ENCODE measurements at places on chromosomes 5 and 9.

- DNase-seq: no peak
Observed at GRCh38 chr5:119840175-119840574, 210.8 kb downstream of the FAM170A start.

DNA sequence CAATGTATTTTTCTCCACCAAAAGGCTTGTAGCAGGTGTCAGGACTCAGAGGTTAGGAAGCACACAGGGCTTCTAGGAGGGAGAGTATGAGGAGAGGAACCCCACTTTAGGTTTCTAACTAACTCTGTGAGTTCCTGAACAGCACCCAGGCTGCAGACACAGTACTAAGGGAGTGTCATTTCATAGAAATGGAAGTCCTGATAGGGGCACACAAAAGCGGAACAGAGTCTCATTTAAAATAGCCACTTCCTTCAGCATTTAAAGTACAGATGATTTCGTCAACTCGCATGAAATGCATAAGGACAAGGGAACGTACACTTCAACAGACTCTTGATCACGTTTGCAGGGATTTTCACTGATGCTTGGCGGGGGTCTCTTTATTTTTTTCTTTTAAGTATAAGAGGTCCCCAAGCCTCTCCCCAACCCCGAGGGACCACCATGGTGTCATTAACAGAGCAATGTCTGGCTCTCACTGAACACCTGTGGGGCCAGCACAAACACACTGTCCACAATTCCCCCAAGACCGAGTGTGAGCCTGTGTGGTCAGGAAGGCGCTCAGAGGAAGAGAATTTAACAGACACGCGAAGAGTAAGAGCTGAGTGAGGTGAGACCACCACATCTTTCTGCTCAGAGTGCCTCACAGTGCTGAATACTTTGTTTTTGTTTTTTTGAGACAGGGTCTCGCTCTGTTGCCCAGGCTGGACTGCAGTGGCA, 82.3 kb downstream of the SECISBP2 start:
- DNase-seq: no peak

GRCh38 chr5:73907164-73907563, 281.2 kb downstream of the ARHGEF28 start:
- no peak for DNase-seq

DNA sequence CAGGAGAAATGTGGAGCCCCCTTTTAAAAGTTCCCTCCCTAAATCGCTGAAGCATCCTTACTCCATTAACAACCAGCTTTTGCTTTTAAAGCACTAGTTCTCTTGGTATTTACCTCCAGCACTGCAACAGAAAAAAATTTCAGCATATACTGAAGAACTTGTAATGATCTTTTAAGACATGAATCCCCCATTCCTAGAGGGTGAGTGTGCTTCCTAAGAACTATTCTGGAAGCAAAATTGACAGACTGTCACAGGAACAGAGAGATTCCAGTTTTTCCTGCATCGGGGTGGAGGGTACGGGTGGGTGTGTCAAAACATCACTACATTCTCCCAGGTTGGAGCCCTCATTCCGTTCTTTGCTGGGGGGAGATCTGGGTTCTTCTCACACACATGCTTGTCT, 151.9 kb downstream of the EBF1 start:
- no peak for DNase-seq

- no peak for DNase-seq
Observed at GRCh38 chr9:17970277-17970676, 391.4 kb downstream of the SH3GL2 start.

GRCh38 chr5:97142521-97143254, at the start of gene LIX1:
LIX1 (minus strand) TSS chr5:97142611; CDS start chr5:97142576, 35 bp downstream.
- DNase-seq: no peak

DNA sequence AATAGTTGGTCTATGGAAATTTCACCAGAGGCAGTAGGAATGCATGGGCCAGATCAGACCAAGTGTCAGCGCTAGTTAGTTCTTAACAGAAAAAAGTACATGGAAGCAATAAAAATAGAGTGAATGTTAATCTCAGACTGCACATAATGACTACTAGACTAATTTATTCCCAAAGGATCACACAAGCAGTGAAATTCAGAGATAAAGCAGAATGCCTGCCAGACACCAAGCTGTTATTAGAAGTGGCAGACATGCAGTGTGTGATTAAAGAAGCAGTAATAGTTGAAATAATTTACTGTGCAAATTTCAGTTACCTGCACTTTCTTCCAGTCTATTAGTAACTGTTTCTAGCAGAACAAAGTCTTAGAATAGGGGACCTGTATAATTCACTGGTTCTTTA, 1024.2 kb downstream of the CDH9 start:
- no peak for DNase-seq

GRCh38 chr5:69295088-69295754, 37.4 kb downstream of the CCDC125 start:
- peak; percentile 29 for DNase-seq

GRCh38 chr5:142484821-142485387, 160.1 kb upstream of the SPRY4 start:
- no peak for DNase-seq

DNA sequence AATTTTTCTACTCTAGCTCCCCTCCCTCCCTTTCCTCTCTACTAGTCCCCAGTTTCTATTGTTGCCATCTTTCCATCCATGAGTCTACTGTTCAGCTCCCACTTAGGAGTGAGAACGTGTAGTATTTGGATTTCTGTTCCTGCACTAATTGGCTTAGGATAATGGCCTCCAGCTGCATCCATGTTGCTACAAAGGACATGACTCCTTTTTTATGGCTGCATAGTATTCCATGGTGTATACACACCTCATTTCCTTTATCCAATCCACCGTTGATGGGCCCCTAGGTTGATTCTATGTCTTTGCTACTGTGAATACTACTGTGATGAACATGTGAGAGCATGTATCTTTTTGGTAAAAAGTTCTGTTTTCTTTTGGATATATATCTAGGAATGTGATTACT, 138.9 kb upstream of the MSX2 start:
- no peak for DNase-seq

DNA sequence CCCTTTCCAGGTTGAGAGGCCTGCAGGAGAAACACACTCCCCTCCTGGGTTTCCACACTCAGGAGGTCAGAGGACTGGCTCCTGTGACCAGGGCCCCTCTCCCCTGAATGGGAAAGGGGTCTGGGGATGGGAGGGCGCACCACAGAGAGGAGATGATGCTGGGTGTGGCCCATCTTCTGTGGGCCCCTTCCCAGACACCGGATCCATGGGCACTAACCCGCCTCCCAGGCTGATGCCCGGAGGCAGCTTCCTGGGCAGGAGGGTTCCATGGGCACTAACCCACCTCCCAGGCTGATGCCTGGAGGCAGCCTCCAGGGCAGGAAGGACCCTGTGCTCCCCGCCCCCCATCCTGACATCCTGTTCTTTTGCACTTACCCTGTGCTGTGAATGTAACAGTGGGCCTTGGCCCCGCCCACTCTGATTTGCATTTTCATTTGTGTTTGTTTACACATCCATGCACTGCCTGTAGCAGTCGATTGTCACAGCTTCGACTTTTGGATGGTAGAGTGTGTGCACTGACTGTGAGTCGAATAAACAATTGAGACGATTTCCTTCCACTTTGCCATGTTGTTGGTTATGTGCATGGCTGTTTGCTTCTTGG, 9.3 kb upstream of the DOLPP1 start:
- no peak for DNase-seq

- no peak for DNase-seq
Observed at GRCh38 chr9:105114964-105115728, 129.3 kb upstream of the SLC44A1 start.

GRCh38 chr5:45411971-45412612, 284.1 kb downstream of the HCN1 start:
- no peak for DNase-seq

DNA sequence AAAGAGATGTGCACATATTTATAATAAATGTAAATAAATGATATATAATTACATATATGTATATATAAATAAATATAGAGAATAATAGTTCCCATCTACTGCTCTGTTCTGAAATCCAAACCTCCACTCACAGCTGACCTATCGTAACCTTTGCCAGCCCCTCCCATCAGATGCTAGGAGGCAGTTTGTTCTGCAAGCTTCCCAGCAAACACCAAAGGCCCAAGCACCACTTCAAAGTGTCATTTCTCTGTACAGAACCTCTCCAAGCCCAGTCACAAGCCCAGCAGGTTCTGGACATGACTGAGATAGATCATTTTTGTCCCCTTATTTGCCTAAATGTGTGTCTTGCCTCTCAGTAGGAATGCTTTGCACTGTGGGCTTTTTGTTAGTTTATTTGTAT, 62.4 kb downstream of the MFAP3 start:
- no peak for DNase-seq

DNA sequence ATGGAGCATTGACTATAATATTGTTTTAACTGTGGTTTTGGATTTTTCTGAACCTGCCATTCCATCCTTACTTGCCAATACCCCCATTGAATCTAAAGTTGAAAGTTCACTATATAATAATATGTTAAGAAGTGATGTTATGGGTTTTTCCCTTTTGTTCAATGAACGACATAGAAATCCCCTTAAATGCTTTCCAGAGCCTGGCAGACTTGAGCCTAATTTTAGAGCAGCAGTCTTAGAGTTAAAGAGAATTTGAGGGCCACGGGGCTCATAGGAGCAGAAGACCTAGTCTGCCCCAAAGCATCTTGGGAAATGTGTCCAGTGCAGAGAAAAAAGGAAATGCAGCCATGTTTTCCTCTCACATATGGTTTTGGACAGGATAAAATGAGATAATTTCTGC, 146.1 kb upstream of the SLC44A1 start:
- DNase-seq: no peak

GRCh38 chr5:176371621-176372539, 6.6 kb downstream of the ARL10 start:
- no peak for DNase-seq

DNA sequence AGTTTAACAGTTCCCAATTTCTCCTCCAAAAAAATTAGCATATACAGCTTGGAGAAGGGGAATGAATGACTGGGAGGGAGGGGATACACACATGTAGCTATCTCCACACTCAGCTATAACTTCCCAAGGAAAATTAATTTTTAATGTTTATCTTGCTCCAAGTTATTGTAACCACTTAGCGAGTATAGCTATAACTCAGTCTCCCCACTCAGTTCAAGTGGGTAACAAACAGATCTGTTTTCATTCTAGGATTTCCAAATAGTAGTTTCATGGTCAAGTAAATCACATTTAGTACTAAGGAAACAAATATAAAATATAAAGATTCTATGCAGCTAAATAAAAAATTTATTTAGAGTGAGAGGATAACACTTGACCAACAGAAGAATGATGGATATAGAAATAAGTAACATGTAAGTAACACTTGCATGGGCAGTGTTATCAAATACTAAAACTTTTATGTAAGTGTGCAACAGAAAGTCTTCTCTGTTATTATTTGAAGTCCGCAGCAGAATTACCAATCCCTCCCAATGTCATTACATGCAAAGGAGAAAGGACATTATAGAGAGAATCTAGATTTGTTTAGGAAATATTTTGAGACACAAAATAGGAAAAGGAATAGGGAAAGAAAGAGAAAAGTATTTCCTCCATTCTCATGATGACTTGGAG, 10.2 kb upstream of the NFIB start:
- DNase-seq: no peak

DNA sequence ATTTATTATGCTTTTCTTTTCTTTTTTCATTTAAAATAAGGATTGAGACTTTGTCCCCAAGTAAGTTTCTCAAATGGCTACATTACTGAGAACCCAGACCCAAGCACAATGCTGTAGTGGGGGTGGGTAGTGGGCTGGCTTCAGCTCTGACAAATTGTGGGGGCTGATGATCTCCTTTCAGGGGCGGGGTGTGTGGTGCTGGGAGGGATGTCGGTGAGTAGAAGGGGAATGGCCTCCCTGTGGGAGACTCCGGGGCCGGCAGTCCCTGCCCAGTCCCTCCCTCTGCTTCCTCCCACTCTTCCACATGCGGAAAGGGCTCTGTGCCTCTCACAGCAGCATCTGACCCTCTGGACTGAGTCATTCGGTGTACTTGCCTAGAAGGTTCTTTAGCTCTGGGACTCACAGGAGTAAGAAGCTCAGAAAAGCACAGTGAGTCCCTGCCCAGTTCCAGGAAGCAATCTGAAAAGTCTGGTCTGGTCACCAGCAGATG, 14.3 kb downstream of the CD180 start:
- peak; percentile 7 for DNase-seq

GRCh38 chr5:20166456-20166855, 178.5 kb upstream of the CDH18 start:
- DNase-seq: no peak

- DNase-seq: no peak
Observed at GRCh38 chr5:58565033-58565432, 17.8 kb upstream of the RAB3C start.

DNA sequence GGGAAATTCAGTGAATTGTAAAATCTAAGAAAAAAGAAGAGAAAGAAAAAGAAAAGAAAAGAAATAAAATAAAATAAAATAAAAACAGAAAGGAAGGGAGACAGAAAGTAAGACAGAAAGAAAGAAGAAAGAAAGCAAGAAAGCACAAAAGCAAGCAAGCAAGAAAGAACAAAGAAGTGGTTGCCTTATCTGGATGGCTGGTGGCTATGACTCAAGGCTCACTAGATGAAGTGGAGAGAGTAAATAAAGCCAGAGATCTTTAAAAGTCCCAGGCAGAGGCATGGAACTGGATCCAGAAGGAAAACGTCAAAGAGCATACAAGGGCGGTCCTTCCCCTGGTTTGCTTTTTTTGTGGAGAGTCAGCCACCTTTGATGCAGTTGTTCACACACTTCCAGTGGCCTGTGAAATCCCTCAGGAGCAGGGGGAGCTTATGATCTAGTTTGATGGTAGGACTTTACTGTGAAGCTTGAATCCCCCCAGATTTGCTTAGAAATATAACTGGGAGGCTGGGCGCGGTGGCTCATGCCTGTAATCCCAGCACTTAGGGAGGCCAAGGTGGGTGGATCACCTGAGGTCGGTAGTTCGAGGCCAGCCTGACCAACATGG, 176.7 kb upstream of the HMHB1 start:
- DNase-seq: no peak

GRCh38 chr5:124342584-124342983, 403.9 kb downstream of the ZNF608 start:
- no peak for DNase-seq

DNA sequence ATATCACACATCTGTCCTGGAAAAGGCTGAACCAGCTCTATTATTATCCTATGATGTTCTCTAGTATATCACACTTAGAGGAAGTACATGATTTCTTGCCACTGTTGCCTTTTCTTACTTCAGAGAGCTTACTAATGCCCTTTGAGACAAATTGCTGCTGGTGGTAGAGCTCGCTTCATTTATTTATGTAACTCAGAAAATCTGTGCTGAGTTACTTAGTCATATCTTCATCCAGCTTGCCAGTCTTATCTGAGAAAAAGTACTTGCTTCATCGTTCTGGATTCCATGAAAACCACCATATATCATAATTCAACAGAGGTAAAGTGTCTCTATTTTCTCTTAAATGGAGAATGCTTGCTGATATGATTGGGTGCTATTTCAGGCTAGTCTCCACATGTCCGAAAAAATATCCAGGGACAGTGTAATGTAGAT, 26.6 kb downstream of the PTPDC1 start:
- no peak for DNase-seq

GRCh38 chr5:36581070-36581469, 25.3 kb upstream of the SLC1A3 start:
- DNase-seq: no peak

DNA sequence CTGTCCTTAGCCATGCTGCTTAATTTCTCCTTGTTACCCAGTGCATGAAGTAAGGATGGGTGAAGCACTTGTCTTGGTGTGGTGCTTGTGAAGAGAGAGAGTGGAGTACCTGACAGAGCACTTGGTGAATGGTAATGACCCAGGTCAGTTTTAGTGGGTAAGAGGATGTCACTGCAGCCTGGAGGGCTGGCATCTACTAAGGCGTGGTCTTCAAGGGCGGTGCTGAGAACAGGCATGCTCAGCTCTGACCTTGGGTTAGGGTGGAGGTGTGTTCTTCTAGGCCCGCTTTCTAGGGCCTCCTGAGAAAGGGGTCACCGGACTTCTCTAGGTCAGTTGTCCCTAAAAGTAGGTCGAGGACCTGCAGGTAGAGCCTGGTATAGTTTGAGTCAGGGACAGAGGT, 25.7 kb downstream of the SH3GL2 start:
- no peak for DNase-seq

Data from amniotic stem cell (primary cell).